ENCODE measurements at places on chromosomes 2 and 18.

DNA sequence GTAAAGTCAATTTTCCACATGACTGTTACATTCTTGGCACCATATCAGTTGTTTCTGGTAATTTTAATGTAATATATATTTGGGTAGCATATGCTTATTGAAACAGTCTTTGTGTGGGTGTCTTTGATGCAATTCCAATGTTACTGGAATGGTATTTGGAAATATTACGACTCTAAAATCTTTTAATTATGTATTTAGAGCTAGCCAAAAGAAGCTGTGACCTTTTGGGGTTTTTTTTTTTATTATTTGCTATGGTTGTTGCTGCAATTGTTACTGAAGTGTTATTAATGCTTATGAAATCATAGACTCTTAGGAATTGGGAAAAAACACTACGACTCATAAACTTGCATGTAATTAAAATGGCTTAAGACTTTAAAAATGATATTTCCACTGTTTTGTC lies 95.9 kb downstream of the AOX1 start:
- DNase-seq = no peak

- DNase-seq = no peak
Observed at GRCh38 chr2:167945660-167946368, 301.6 kb downstream of the STK39 start.

- no peak for DNase-seq
Observed at GRCh38 chr2:54605836-54606235, 117.6 kb upstream of the EML6 start.

DNA sequence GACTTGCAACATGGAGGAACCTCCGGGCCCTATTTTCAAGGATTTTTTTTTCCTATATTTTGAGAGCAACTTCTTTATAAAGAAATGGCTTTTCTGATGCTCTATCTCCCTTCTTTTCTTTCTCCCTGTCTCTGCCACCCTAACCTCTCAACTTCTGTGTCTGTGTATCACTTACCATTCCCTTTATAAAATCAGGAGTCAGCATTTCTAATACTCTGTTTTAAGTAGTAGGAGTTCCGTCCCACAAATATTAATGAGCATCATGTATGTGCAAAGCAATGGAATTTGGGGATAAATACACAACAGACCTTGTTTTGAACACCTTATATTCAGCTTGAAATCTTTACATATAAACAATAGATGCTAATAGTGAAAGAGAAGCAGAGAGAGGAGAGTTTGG lies 268.0 kb downstream of the DCC start:
- no peak for DNase-seq

GRCh38 chr2:153912798-153913396 lies 41.2 kb downstream of the GALNT13 start:
- no peak for DNase-seq
